Ammon's horn (tissue), 1 donor: ENCODE measurements at places on chromosomes 12 and 14.

GRCh38 chr12:27624586-27624985, 71.7 kb upstream of the REP15 start:
- DNase-seq, result no peak

GRCh38 chr12:131445795-131446194, 265.1 kb upstream of the SFSWAP start:
- no peak for DNase-seq

- no peak for DNase-seq
Measured at GRCh38 chr12:95733141-95733825, 57.3 kb downstream of the NTN4 start.

GRCh38 chr14:93964820-93965286, 11.5 kb downstream of the ASB2 start:
- DNase-seq, result no peak

GRCh38 chr12:44889162-44889561, 13.0 kb upstream of the NELL2 start:
- DNase-seq, result no peak

DNA sequence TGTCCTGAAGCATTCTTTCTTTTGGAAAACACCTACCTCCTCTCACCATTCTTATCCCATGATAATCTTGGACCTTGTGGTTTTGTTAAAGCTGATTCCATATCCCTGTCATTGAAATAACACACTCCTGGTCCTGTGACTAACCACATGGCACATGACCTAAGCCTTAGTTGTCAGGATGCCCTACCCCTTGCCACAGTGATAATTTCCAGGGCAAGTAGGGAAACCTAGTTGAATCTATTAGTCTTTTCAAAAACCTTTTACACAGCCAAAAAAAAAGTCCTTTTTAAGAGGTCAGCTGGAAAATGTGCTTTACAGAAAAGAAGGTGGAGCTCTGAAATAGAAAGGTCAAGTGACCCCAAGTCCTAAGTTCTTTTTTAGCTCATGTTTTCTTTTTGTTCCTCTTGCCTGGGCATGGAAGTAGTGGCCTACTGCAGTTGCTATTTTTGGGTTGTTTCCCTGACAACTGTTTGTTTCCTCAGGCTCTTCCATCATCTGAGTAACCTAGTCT, 608.4 kb downstream of the LRFN5 start:
- DNase-seq, result peak; percentile 43

GRCh38 chr12:68451261-68452077, 119.3 kb upstream of the MDM1 start:
- peak; percentile 36 for DNase-seq

DNA sequence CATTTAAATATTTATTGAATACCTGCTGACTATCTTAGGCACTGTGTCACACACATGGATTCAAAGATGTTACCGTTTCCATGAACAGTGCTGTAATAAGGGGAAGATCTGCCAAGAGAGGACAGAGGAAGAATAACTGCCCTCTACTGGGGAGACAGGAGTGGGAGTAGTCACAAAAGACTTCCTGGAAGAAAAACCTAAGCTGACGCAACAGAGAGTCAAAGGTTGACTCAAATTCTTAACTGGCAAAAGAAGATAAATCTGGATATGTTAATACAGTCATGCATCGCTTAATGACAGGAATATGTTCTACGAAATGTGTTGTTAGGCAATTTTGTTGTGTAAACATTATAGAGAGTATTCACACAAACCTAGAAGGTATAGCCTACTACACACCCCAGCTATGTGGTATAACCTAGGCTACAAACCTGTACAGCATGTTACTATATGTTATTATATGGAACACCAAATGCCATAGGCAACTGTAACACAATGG, 51.5 kb downstream of the DCAF5 start:
- no peak for DNase-seq

DNA sequence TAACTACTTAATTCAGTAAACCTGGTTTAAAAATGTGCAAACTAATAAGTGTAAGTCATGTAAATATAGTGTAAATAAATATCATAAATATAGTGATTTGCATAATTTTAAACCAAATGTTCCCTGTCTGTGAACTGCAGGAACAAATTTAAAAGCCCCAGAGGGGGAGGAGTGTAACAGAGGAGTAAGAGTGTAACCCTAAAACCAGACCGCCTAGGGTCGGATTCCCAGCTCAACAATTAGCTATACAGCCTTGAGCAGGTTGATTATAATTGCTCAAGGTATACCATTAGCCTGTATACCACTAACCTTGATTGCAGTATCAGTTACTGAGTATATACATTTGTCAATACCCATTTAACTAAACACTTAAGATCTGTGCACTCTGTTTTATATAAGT, 218.4 kb downstream of the ADAMTS20 start:
- DNase-seq, result no peak

GRCh38 chr14:94132285-94132887, 3.0 kb upstream of the IFI27L2 start:
- DNase-seq, result peak; percentile 65

DNA sequence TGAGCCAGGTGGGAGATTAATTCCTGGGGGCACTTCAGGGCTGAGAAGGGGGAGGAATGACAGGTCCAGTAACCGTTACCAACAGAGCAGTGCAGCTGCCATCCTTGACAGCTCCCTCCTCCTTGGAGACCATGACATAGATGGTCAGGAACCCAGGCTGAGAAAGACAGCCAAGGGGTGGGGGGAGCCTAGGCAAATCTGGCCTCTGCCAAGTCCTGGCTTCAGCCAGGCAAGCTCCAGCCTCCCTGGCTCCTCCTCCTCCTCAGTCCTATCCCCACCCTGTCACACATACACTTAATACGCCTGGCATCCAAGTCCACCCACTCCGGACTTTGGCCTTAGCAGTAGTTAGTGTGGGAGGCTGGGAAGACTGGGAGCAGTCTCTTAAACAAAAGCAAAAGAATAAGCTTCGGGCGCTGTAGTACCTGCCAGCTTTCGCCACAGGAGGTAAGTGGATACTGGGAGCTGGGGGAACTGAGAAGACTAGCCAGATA, at the start of gene RDH5:
Gene RDH5, plus strand, starts transcription at position 323 of the 494 bp plus-strand sequence. CDS start 792 bp downstream, outside the sequence.
- peak; percentile 69 for DNase-seq

DNA sequence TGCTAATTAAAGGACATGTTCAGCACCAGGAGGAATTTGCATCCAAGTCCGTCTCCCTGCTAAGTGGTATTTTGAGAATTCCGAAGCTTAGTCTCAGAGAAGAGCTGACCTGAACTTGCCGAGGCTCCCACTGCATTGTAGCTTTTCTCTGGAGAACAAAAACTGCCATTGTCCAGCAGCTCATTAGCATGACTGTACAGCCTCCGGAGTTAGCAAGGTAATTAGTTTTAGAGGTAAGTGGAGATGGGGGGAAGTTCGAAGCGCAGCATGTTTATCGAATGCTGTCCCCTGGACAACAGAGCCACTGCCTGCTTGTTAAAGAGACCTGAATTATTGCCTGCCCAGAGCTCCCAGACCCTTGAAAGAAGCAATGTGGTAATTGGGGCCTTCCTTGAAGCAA, 160.3 kb upstream of the PELI2 start:
- DNase-seq, result peak; percentile 42

DNA sequence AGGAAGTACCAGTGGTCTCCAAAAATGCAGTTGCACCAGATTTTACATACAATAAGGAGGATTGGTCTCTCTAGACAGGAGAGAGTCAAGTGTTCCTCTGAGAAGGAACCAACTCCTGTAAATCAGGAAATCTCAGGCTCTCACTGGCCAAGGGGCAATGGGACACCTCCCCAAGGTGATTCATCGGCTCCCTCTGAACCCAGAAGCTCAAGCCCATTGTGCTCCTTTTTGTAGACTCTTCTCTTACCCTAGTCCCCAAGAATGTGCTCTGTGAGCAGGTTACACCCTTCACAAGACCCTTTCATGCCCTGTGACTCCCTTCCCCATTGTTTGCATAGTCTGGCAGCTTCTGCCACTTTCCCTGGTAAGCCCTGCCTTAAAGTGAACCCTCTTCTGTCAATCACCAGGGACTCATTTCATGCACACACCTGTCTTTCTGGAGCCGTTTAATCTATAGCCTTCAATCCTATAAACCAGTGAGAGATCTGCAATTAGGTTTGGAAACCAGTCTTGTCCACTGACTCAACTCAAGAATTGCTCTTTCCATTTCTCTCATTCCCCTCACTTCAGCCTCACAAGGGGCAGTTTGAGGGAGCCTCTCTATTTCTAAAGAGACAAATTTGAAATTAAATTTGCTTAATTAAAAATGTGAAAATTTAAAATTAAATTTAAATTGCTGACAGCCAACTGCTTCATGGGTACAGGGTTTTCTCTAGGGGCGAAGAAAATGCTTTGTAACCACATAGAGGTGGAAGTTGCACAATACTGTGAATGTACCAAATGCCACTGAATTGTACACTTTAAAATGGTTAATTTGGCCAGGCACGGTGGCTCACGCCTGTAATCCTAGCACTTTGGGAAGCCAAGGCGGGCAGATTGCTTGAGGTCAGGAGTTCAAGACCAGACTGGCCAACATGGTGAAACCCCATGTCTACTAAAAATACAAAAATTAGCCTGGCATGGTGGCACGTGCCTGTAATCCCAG, 38.3 kb upstream of the LTA4H start:
- DNase-seq, result no peak

GRCh38 chr12:7374423-7375144, 69.4 kb downstream of the CD163L1 start:
- DNase-seq, result peak; percentile 11

DNA sequence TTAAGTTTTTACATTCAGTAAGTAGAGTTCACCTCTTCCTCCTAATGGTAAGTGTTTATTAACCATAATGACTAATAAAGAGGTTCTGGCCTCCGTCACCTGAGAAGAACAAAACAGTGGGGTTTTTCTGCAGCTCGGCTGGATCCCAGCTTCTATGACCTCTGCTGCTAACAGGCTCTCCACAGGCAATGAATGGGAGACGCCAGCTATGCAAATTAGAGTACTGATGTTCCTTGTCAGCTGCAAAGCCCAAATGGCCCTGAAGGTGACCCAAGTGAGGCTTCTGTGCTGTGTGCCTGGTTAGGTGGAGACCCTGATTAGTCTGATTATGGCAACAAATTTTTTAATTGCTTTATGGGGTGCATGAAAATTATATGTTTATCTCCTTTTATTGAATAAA, 218.1 kb downstream of the APAF1 start:
- DNase-seq, result peak; percentile 56

- DNase-seq, result peak; percentile 31
Measured at GRCh38 chr12:108939594-108939993, 59.7 kb downstream of the DAO start.

- no peak for DNase-seq
Measured at GRCh38 chr12:95838125-95838524, 20.6 kb upstream of the SNRPF start.

GRCh38 chr12:14678547-14679150, 17.8 kb downstream of the GUCY2C start:
- DNase-seq, result no peak

- DNase-seq, result no peak
Measured at GRCh38 chr12:53966085-53966384, 6.9 kb upstream of the HOXC11 start.

GRCh38 chr12:57051011-57051410, 1.1 kb upstream of the MYO1A start:
- DNase-seq, result no peak

DNA sequence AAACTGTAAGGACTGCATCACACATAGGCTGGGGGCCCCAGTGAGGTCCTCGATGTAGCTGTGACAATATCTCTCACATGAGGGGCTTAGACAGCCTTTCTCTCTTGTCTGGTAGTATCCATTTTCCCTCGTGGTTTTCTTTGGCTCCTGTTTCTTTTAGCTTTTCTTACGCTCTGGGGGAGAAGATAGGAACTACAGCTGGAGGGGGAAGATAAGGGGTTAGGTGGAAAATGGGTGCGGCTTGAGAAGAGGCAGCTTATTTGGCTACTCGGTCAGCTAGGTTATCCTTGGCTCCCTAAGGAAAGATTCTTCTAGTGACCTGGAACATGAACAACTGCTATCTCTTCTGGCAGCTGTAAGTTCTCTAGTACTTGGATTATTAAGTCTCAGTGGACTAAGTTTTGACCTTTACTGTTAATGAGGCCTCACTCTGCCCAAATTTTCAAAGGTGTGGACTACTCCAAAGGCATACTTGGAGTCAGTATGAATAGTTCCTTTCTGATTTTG, 28.7 kb upstream of the CPNE8 start:
- DNase-seq, result no peak

DNA sequence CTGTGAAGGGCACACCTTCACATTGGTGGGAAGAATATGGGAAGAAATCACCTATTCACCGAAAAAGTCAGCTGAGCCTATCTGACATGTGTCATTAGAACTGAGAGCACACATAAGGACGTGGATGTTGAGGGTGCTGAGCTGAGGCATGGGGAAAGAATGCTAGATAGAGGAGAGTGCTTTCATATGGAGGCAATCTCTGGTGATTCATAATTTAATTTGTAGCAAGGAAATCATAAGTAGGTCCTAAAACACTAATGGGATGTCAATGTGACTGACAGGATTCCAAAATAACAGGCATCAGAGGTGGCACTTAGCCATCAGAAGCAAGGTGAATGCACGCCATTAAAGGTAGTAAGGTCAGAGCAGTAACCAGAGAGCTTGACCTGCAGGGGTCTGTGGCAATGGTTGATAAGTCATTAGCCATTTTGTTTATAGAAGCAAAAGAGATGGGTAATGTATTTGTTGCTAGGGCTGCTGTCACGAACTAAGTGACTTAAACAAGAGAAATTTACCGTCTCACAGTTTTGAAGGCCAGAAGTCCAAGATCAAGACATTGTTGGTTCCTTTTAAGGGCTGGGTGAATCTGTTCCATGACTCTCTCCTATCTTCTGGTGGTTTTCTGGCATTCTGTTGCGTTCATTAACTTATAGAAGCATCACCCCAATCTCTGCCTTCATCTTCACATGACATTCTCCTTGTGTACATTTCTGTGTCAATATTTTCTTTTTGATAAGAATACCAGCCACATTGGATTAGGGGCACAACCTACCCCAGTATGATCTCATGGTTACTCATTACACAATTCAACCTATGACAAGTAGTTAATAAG, 69.3 kb downstream of the ANKS1B start:
- no peak for DNase-seq

GRCh38 chr12:89789862-89790261, 81.2 kb upstream of the ATP2B1 start:
- peak; percentile 56 for DNase-seq

DNA sequence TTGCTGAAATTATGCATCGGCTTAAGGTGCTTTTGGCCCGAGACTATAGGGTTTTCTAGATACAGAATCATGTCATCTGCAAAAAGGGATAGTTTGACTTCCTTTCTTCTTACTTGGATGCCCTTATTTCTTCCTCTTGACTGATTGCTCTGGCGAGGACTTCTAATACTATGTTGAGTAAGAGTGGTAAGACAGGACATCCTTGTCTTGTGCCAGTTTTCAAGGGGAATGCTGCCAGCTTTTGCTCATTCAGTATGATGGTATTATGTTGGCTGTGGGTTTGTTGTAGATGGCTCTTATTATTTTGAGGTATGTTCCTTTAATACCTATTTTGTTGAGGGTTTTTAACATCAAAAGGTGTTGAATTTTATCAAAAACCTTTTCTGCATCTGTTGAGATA, 8.3 kb downstream of the BMAL2 start:
- DNase-seq, result no peak

DNA sequence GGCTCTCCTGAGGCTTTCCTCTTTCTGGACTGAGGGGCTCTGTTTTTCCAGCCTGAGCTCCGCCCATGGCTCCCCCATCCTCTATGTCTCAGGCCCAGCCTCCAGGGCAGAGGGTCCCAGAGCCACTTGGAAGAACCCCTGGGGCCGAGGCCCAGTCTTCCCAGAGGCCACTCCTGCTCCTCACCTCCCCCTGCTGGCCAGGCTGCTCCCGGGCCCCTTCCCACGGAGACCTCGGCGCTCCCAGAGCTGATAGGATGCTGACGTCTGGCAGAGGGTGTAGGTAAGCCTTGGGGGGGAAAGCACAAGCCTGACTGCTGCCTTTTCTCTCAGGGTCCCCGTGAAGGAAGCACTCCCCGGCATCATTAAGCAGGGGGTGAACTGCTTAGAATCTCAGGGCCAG, 51.4 kb downstream of the ERH start:
- no peak for DNase-seq

GRCh38 chr12:108511633-108512540, 3.2 kb upstream of the FICD start:
- peak; percentile 88 for DNase-seq
